Activated CD8-positive, alpha-beta memory T cell treated with anti-CD3 and anti-CD28 coated beads, Interleukin-2, amount 10 ng/mL, durations not matched to agents 7 days and 5 days (primary cell): ENCODE measurements at places on chromosomes 3 and 15. TPM values are rescaled to one million over a fixed set of nuclear protein-coding genes. Genes with fewer than 3 reads are reported as not detected.
A peak's percentile ranks its signal among the peaks of the same experiment; 100 is the strongest.

The CHRFAM7A gene
- 2.1 TPM for total RNA-seq

The RAB8B gene
- 128 TPM for total RNA-seq

The CCDC191 gene
- total RNA-seq = 2.9 TPM

The ZNF621 gene
- total RNA-seq = 23.1 TPM

- peak; percentile 27 for DNase-seq
Observed at GRCh38 chr3:126847061-126847460, 135.9 kb upstream of the PLXNA1 start.

DNA sequence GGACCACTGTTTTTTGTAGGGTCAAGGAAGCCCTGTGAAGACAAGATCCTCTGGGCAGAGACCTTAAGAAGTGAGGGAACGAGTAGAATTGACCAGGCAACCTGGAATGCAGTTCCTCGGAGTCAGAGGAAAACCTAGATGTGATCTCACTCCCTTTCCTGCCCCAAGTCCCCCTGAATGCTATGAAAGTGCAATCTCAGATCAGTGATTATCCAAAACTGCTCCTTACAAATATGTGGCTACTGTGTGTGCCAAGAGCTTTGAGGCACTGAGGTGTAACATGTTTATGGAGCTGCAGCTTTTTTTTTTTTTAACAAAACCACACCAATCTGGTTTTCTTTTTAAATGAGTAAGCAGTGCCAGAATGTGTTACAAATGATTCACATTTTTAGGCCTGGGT is 35.8 kb downstream of the THSD4 start:
- no peak for DNase-seq

- DNase-seq = no peak
Observed at GRCh38 chr3:129831503-129831902, 62.0 kb downstream of the TMCC1 start.

The HHATL gene
- total RNA-seq = not detected

The IFT80 gene
- total RNA-seq = 25.4 TPM

- DNase-seq = no peak
Observed at GRCh38 chr15:69704229-69704628, 251.6 kb downstream of the RPLP1 start.

GRCh38 chr3:128521715-128522114 is 28.7 kb upstream of the GATA2 start:
- no peak for DNase-seq

DNA sequence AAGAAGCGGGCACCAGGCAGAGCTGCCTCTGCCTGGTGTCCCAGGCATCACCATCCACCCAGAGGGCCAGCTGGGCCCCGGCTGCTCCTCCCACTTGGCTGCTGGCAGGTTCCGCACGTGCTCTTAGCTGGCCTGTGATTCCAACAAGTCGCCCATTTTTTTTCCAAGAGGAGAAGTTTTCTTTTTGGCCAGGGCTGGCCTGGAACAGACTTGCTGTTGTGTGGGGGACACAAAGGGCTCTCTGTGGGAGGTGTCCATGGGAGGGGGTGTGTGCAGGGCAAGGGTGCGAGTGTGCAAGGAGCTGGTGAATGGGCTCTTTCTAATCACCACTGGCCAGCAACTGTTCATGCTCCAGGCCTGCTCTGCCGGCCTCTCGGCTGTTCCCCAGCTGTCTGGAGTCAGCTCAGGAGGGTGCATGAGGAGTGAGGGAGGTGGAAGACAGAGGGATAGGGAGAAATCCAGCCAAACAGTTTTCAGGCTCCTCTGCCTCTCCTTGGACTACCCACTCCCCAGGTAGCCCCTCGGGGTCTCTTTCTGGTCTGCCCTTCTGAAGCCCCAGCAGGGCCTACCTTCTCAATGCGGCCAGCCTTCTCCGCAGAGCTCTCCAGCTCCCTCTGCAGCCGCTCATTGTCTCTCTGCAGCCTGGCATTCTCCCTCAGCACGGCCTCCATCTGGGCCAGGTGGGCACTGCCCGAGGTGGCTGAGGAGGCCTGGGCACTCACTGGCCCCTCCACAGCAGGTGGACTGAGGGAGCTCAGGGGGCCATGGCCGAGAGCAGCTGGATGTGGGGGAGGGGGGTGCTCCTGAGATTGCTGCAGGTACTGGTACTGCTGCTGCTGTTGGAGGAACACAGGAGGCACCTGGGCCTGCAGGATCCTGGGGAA is 7.1 kb downstream of the AMOTL2 start:
- DNase-seq = no peak

DNA sequence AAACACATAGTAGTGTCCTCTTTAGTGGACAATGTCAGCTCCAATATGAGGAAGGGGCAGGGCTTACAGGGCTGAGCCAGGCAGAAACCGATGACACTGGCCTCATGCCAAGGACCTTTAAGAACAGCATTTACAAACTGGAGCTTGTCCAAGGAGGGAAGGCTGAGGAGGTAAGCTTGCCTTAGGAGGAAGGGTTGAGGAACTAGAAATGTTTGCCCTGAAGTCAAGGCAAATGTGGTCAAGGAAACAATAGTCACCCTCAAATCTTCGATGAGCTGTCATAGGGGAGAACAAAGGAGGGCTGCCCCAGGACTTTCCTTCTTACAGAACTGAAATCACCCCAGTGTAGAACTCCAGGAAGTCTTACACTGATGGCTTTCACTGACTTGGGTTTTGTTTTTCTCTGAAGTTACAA is 136.4 kb downstream of the LIPC start:
- DNase-seq = no peak

The EFCC1 gene
- 0.12 TPM for total RNA-seq

- peak; percentile 85 for DNase-seq
Observed at GRCh38 chr3:4739289-4740236, 239.7 kb upstream of the BHLHE40 start.

DNA sequence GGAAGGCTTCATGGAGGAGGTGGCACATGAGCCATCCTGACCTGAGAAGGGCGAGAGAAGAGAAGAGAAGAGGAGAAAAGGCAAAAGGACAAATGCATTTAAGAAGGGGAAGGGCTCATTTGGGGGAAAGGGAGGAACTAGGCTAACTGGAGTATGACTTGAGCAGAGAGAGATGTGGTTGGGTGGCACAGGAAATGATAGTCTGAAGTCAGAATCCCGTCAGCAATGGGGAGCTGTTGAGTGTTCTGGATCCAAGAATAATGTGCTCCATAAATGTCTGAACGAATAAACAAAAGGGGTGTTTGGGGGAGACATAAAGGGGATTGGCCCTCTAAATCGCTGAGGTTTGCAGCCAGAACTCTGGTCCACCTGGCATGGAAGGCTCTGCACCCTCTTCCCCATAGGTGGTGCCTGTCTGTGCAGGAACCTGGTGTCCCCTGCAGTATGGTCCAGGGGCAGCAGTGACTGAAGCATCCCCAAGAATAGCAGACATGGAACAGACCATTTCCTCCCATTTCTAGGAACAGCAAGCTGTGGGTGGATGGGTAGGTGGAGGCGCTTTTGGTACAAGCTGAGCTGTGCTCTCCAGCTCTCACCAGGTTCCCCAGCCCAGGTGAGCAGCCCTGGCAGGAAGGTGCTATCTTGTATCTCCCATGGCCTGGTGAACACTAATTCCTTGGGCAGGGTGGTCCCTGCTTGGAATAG is 15.2 kb downstream of the CORO2B start:
- no peak for DNase-seq

The PCOLCE2 gene
- not detected for total RNA-seq

- no peak for DNase-seq
Observed at GRCh38 chr15:29123171-29123570, 146.5 kb downstream of the NSMCE3 start.

- no peak for DNase-seq
Observed at GRCh38 chr3:186044968-186045367, 63.9 kb downstream of the ETV5 start.

- DNase-seq = no peak
Observed at GRCh38 chr15:98123297-98123696, 162.8 kb downstream of the ARRDC4 start.

- DNase-seq = no peak
Observed at GRCh38 chr3:35141406-35141805, 497.9 kb upstream of the ARPP21 start.

GRCh38 chr15:83892498-83892897 is 238.6 kb downstream of the ADAMTSL3 start:
- no peak for DNase-seq

- no peak for DNase-seq
Observed at GRCh38 chr3:153897842-153898241, 223.3 kb upstream of the ARHGEF26 start.

DNA sequence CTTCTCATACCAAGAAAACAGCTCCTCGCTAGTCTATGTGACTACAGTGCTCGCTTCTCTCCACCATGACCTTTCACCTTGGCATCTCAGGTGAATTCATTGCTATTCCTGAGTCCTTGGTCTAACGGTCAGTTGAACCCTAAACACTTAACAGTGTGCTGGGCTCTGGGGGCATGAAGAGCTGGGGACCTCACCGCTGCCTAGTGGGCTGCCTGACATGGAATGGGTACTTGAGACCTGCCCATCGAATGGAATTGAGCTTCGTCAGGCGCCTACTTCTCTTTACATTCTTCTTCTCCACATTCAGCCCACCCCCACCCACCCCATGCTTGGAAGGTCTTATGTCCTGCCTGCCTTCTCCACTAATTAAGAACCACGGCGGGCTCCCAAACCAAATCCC is 22.1 kb downstream of the BOC start:
- DNase-seq = no peak

DNA sequence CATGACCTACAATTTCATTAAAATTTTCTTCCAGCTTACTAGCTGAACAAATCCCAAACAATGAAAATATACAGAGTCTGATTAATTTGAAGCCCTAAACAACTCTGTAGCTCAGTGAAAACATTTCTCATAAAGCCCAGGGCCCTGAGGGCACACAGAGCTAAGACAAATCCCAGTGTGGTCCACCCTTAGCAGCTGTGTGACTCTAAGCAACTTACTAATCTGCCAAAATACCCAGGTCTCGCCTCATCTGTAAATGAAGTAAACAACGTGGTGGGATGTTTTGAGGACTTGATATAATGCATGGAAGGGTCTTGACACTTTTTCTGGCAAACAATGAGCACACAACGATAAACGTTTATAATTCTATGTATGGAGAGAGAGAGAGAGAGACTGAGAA is 158.4 kb downstream of the FHIT start:
- DNase-seq = no peak

The KNL1 gene
- 52.1 TPM for total RNA-seq

The GPR62 gene
- not detected for total RNA-seq

GRCh38 chr3:195735036-195735695 is 14.4 kb downstream of the MUC20 start:
- no peak for DNase-seq

- no peak for DNase-seq
Observed at GRCh38 chr3:125136515-125136914, 76.0 kb downstream of the SLC12A8 start.

DNA sequence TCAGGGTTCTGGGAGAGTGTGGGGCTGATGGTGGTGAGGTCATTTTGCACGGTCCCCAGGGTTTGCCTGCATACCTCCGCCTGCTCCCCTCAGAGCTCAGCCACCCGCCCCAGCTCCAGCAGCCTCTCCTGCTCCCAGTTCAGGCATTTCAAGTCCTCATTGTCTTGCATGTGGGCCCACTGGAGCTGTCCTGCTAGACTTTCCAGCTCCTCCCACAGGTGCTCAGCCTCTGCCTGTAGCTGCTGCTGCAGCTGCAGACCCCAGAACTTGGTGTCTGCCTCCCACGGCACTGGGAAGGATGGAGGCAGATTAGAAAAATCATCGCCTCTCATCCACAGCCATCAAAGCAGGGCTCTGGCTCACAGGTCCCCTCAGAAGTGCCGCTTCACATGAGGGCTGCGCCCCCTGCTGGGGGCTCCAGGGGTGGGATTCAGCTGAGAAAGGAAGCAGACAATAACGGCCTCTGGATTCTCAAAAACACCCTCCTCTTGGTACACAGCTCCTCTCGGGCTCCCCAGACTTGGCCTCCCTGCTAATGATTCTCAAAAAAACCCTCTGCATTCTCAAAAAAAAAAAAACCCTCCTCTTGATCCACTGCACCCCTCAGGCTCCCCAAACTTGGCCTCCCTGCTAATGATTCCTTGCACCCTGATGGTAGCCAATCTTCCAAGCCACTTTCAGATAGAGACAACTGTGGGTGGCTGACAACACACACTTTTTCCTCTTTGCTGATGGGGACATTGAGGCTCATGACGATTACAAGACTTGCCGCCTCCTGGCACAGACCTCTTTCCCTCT is 89.3 kb upstream of the C2CD4B start:
- peak; percentile 70 for DNase-seq

DNA sequence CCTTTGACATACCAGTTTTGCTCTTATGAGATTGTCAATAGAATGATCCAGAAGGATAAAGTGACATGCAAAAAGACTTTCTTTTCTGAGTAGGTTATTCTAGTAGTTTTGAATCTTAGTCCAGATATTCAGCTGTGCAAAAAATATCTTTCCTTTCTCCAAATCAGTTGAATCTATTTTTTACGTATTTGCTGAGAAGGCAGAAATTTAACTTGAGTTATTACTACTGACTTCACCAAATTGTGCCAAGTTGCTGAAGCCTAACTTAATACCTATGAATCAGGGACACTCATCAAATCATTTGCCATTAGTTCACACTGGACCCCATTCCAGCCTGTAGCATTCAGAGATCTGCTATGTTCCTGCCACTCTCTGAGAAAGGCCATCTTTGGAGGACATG is 215.6 kb downstream of the EPHA6 start:
- DNase-seq = no peak

The LDHAL6B gene
- not detected for total RNA-seq

GRCh38 chr3:124407260-124407659 is 323.0 kb upstream of the UMPS start:
- DNase-seq = no peak

GRCh38 chr3:188446014-188446413 is 292.1 kb downstream of the LPP start:
- DNase-seq = no peak

GRCh38 chr3:186315581-186316354 is 46.3 kb downstream of the DGKG start:
- no peak for DNase-seq

GRCh38 chr3:143147707-143148106 is 28.1 kb downstream of the CHST2 start:
- no peak for DNase-seq

DNA sequence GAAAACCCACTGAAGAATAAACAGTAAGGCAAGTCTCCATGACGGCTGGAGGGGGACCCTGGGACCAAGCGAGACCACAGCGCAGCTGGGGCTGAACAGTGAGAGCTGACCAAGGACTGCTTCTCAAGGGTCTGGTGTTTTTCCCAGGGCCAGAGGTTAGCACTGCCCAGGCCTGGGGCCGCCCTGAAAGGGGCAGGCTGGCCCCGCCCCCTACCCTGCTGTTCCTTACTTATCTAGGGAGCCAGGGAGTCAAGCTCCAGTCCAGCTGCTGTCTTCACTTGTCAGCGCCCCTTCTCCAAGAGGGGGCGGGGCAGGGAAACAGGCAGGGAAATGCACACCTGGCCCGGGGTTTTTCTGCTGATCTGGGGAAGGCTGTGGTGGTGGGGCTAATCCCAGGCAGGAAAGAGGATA is 51.6 kb upstream of the HACD2 start:
- DNase-seq = no peak

- no peak for DNase-seq
Observed at GRCh38 chr3:195058336-195059005, 212.5 kb downstream of the XXYLT1 start.

- no peak for DNase-seq
Observed at GRCh38 chr3:10693457-10693856, 122.6 kb upstream of the SLC6A11 start.
